ENCODE measurements at places on chromosomes 16 and 17.
A peak's percentile ranks its signal among the peaks of the same experiment; 100 is the strongest.

DNA sequence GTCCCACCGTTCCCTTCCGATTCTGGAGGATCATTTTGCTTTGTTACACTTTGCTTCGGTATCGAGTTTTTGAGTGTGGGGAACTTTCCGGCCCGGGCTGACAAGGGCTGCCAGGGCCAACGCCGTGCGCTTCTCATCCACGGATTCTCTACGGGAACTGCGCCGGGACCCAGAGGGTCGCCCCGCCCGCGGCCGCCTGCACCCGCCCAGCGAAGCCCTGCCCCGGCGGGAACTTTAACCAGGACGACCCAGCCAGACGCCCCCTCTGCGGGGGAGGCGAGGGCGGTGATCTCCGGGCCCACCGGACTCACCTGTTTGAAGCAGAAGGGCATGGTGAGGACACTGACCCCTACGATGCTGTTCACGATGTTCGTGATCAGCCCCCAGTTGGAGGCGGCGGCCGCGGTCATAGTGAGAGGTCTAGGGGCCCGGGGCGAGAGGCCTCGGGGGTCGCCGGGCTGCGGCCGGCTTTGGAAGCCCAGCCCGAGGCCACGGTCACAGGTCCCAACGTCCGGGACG lies 536 bp downstream of the SLC38A10 start:
- DNase-seq = no peak

GRCh38 chr17:64500862-64501765 lies 4.3 kb upstream of the POLG2 start:
- DNase-seq = no peak

- no peak for DNase-seq
These were observed 1403.8 kb upstream of the GOT2 start for GRCh38 chr16:60137891-60138290.

GRCh38 chr16:29842732-29843346 lies 20.2 kb downstream of the CDIPT start:
- no peak for DNase-seq

DNA sequence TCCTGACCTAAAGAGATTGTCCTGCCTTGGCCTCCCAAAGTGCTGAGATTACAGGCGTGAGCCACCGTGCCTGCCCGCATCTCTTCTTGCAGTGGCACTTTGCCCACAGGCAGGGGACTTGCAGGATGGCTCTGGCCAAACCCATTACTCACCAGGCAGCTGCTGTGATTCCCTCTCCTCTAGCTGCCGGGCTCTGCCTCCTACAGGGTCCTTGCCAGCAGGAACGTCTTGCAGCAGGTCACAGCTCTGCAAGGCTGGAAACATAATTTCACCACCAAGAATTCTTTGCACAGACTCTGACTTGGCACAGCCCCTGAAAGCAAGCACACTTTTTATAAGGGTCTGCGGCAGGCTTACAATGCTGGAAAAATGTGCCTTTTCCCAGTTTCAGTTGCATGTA lies 20.3 kb downstream of the COX4I1 start:
- DNase-seq = no peak

- DNase-seq = no peak
These were observed 69.9 kb upstream of the CDH5 start for GRCh38 chr16:66296591-66296990.

GRCh38 chr17:29369831-29370735 lies 20.1 kb upstream of the TAOK1 start:
- DNase-seq = peak; percentile 48

DNA sequence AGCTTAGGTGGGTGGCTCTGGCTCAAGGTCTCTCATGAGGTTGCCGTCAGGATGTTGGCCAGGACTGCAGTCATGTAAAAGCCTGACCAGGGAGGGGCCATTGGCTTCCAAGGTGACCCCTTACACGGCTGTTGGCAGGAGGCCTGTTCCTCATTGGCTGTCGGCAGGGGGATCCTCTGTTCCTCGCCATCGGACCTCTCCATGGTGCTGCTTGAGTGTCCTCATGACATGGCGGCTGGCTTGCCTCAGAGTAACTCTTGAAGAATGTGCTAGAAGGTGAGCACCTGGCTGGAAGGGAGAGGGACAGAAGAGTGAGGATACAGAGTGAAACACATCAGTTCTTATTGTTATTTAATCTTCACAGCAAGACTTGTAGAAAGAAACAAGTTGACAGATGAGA lies 4.7 kb upstream of the RPRML start:
- DNase-seq = no peak

GRCh38 chr16:2835638-2836493 lies 5.8 kb downstream of the ZG16B start:
- DNase-seq = no peak
